ENCODE measurements at places on chromosomes 7 and 10.

DNA sequence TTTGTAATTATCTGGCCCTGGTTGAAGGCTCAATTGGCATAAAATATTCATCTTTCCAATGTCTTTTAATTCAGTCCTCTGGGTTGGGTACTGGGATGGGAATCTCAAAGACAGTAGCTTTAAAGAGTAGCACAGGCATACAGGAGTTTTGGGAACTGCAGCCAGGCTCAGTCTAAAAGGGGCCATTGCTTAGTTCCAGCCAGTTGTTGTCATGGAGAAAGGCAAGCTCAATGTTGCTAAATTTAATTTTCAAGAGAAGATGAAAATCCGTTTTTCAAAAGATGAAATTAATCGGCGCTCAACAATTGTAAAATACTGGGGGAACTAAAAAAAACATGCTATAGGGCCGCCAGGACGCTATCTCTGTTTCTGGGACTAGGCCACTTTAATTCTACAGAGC, 375.1 kb downstream of the PHTF2 start:
- DNase-seq, result no peak

- no peak for DNase-seq
Observed at GRCh38 chr7:5550385-5550784, 126.8 kb upstream of the TNRC18 start.

DNA sequence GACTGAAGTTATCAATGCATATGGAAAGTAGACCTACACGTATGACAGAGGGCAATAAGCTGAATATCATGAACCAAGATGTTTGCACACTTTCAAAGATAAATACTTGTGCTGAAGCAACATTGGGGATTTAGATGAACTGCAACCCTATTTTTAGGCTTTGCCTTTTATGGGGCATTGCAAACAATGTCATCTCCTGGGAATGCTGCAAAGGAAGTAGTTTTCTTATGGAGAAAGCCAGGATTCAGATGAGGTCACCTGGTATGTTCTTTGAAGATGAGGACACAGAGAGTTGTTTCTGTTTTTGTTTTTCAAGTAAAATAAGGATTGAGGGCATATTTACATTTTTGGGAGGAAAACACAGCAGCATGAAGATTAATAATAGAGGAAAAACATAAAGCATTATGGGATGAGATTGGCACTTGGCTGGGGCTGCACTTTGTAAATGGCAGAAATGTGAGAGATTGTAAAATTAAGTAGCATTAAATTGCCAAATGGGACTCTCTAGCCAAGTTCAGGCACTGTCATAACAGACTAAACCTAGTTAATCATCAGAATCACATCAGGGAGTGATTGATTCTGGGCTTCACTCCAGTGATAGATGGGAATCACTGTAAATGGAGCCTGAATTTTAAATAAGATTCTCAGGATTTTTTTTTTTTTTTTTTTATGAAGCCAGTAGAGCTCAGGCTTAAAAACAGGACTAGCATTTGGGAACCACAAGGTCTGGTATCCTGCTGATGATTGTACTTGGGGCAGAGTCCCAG, 63.1 kb downstream of the MALRD1 start:
- no peak for DNase-seq

GRCh38 chr10:114265392-114266053, 26.5 kb downstream of the VWA2 start:
- DNase-seq, result no peak

- DNase-seq, result peak; percentile 63
Observed at GRCh38 chr7:150898475-150899011, 46.2 kb downstream of the AOC1 start.

GRCh38 chr10:115141254-115141653, 48.1 kb downstream of the ATRNL1 start:
- DNase-seq, result no peak

DNA sequence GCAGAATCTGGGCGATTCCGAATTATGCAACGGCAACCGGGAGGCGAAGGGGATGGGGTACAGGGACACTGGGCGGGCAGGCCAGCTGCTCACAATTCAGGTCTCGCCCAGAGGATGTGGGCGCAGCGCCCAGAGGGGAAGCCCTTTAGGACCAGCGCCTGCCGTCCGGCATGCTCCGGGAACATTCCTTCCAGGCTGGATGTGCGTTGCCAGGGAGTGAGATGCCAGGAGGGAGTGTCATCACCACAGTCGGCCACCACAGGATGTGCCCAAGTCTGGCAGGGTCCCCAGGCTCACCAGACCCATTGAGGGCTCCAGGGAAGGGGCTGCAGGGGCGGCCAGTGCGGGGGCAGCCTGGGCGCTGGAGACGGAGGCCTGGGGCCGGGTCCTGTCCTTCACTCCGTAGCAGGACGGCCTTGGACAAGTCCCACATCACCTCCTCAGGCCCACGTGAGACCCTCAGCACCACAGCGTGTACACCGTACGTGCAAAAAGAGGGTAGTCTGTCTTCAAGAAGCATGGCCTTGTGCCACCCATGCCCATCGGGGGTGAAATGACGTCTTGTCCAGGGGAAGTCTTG, 63.9 kb downstream of the FOXL3 start:
- no peak for DNase-seq

DNA sequence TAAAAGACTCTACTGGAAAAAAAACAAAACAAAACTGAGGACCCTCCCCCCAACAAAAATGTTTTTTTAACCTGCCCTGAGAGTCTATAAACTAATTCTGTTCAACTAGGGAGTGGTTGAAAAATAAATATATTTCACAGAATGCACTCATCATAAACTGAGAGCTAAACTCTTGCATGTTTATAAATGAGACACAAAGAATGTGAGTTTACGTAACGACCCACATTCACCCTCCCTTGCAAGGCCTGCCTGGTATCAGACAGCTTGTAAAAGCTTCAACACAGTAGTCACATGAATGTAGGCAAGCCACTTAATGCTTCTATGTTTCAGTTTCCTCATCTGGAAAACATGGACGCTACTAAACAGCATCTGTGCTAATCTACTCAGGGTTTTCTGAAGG, 50.3 kb downstream of the JAZF1 start:
- no peak for DNase-seq

Data from activated T-helper 1 cell treated with anti-CD3 and anti-CD28 coated beads, Interleukin-2, amount 50 U/mL, for 16 hours (primary cell).